ENCODE measurements at places on chromosomes 2 and 18.

- no peak for DNase-seq
Measured at GRCh38 chr18:59454909-59455727, 96.1 kb upstream of the LMAN1 start.

DNA sequence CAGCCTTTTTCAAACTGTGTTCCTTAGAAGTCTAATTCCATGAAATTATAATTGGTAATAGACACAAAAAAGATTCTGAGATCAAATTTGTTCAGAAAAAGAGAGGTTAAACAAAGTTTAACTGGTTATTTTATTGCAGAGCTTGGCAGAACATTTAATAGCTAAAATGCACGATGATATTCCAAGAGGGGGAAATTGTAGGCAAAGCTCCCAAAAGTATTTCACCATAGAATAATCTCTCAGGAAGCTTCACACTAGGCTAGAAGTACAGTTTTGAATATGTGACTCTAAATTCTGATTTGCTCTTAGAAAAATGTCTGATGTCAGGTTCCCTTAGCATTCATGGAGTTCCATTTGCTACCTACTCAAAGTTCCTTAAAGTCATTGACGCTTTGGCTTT is 292.4 kb upstream of the SETBP1 start:
- no peak for DNase-seq

- no peak for DNase-seq
Measured at GRCh38 chr18:5253910-5254309, 41.6 kb downstream of the ZBTB14 start.

DNA sequence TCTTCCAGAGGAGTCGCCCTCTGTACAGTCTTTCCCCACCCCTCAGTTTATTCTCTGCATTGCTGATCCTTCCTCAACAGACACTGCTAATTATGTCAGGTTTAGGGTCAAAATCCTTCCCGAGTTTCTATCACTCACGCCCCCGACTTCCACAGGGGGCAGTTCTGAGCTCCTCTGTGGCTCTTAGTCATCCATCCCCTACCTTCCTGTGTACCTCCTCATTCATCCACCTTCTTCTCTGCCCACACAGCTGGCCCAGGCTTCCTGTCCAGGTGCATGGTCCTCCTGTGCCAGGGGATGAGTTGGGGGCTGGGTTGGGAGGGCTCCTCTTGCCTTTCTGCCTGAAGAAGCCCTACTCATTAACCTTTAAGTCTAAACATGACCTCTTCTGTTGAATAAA is 202.9 kb downstream of the ARL4C start:
- DNase-seq: no peak

DNA sequence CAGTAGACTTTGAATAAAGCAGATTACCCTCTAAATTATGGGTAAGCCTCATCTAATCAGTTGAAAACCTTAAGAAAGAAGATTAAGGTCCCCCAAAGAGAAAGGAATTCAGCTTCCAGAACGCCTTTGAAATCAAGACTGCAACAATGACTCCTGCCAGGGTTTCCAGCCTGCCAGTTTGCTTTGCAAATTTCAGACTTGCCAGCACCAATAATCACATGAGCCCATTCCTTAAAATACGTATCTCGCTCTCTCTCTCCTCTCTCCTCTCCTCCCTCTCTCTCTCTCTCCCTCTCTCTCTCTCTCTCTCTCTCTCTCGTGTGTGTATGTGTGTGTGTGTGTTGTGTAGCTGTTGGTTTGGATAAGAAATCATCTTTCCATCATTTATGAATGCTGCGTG is 184.2 kb downstream of the PDE1A start:
- DNase-seq: no peak

GRCh38 chr18:77134611-77135010 is 2.0 kb upstream of the MBP start:
- DNase-seq: no peak

DNA sequence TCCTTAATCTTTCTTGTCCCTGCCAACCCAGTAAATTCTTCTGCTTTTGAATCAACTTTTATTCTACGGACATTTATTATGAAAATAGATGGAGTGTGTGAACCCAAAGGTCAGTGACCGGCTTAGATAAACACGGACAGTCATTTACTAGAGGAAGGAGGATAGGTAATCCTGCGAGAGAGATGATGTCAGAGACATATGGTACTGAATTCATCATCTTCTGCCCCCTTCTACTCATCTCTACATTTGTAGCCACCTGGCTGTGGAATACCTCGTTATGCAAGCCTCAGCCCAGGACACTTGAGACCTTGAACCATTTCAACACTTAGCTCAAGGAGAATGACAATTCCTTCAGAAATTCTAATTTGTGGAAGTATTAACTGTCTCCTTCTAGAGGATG is 443.6 kb downstream of the TDRD15 start:
- DNase-seq: no peak

DNA sequence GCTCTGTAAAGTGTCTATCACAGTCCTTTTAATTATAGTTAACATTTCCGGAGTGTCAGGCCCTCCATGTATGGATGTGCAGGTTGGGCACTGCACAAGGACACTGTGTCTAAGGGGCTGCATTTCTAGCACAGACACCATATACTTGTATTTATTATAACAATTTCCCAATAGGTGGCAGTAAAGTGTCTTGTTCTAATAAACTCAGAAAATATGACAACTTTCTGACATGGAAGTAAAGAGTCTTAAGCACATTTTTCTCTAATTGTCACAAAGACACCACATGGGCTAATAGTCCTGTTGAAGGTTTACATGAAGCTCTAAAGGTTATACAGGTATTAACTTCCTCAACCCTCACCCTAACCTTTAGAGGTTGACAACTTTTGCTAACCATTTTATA is 156.6 kb downstream of the DYSF start:
- DNase-seq: peak; percentile 36

GRCh38 chr18:22505141-22505591 is 87.5 kb upstream of the CTAGE1 start:
- DNase-seq: no peak

DNA sequence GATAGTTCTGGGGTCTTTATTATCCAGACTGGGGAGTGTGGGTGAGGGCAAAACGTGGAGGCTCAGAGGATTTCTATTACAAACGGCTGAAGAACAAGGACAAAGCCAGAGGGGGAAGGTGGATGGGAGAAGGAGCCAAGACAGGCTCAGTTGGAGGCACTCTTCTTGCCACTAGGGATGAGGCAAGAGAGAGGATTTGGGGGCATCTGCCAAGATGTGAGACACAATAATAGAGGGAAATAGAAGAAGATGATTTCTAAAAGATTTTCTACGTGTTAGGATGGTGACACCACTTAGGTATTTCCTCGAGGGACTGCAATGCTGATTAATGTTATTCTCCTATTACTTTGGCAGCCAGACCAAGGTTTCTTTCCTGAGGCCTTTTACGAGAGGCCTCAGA is 71.8 kb downstream of the APOB start:
- no peak for DNase-seq

GRCh38 chr18:75003039-75003438 is 205.9 kb downstream of the PTGR3 start:
- no peak for DNase-seq

- DNase-seq: no peak
Measured at GRCh38 chr2:211157211-211157610, 600.8 kb downstream of the CPS1 start.

- DNase-seq: no peak
Measured at GRCh38 chr18:74434466-74434865, 22.6 kb downstream of the DIPK1C start.

- DNase-seq: peak; percentile 46
Measured at GRCh38 chr18:79965119-79965902, 868 bp downstream of the HSBP1L1 start.

DNA sequence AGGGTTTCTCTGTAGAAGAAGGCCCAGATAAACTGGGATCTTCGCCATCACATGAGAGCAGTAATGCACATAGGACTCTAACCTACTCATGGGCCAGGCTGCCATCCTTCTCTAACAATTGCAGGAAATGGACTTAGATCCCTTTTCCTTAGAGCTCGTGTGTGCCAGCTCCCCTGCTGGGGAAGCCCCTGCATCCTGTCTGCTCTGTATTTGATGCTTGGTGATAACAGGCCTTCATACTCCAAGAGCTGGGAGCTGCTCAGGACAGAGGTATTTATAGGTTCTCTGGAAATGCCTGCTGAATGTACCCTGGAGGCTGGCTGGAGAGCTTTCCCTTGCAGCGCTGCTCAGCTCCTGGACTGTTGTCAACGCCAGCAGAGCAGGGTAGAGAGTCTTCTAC is 249.6 kb downstream of the MTX2 start:
- no peak for DNase-seq

DNA sequence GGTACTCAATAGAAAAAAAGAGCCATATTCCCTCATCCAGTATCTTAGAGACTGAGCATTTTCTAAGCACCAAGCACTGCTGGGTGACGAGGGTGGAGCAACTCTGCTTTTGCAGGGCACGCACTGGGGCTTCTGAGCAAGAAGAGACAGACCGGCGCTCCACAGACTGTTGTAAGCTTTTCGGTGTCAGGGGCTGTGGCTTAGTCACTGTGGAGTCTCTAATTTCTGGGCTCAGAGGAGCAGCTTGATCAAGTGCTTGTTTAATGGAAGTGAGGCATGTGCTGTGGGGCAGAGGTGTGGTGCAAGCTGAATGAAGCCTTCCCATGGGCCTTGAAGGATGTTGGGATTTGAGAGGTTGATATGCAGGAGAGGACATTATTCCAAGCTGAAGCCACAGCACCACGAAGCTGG is 227.1 kb downstream of the MYCN start:
- DNase-seq: no peak

GRCh38 chr2:54979321-54980044 is 70.8 kb downstream of the RTN4 start:
- DNase-seq: no peak

GRCh38 chr2:241885946-241886643 is 16.6 kb downstream of the RTP5 start:
- DNase-seq: no peak

All from NCI-H460 (cell line).